ENCODE measurements at places on chromosomes 3 and 15. TPM values are rescaled to one million over a fixed set of nuclear protein-coding genes. Genes with fewer than 3 reads are reported as not detected.

- no peak for DNase-seq
Observed at GRCh38 chr3:186178412-186178811, 69.5 kb upstream of the ETV5 start.

- DNase-seq: no peak
Observed at GRCh38 chr3:9649791-9650521, 651 bp downstream of the MTMR14 start.

DNA sequence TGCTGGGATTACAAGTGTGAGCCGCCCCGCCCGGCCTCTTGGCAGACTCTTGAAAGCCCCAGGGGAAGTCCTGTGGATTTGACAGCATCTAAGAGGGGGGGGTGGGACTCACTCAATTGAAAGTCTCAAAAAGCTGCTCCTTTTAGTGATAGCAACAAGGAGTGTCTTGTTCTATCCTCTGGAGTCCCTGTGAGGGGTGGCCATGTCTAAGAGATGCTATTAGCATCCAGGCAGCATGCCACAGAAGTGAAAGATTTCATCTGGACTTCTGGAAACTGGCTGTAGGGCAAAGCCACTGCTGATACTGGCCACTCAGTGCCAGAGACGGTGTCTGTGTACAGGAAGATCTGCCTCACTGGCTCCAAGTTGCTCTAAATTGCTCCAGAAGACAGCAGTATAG is 74.0 kb downstream of the DHX36 start:
- no peak for DNase-seq

DNA sequence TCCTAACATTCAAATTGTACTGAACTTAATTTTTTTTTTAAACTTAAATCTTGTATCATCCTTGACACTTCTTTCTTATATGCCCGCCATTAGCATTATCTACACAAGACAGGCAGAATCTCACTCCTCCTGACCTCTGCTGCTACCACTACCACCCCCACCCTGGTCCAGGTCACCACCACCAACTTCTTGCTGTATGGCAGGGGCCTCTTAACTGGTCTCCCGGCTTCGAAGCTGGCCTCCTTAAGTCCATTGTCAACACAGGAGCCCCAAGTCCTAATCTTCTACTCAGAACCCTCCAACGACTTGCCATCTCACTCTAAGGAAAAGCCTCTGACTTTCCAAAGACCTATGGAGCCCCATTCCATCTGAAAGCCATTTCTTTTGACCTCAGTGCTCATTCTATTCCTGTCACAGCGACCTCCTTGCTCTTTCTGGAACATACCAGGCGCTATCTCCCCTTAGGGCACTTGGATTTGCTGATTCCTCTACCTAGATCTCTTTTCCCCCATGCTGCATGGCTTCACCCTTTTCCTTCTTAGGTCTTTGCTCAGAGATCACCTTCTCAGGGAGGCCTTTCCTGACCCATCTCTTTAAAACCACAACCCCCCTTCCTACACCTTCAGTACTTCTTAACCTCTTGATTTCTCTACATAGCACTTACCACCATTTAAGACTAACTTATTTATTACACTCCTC is 2.6 kb downstream of the PRC1 start:
- no peak for DNase-seq

The FAM81A gene
- total RNA-seq: 2.0 TPM
